ENCODE measurements at places on chromosomes 4 and X.

DNA sequence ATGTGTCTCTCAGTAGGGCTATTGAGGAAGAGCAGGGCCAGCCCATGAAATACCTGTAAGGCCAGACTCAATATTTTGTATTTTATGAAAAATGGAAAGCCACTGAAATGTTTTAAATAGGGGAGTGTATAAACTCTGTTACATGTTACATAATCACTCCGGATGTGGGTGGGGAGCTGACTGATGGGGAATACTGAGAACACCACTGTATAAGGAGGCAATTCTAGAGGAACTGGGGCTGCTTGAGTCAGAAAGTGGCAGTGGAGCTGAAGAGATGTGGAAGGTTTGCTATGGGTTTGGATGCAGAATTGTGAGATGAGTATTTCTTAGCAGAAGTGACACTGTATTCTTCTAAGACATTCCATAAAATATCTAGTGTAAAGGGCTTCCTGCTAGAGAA, 647.8 kb upstream of the LCORL start:
- DNase-seq = no peak

- DNase-seq = no peak
Observed at GRCh38 chr4:4396628-4397440, 9.9 kb downstream of the NSG1 start.

DNA sequence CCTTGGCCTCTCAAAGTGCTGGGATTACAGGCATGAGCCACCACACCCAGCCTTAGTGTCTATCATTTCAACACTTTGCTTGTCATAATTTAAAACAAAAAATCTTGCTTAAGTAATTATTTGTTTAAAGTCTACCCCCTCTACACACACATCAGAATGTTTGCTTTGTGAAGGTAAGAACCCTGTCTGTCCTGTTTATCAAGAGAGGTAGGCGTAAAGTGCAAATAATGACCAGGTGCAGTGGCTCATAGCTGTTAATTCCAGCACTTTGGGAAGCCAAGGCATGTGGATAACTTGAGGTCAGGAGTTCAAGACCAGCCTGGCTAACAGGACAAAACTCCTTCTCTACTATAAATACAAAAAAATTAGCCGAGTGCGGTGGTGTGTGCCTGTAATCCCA, 326.7 kb upstream of the CLNK start:
- no peak for DNase-seq

GRCh38 chr4:52407545-52407944, 251.6 kb downstream of the USP46 start:
- DNase-seq = no peak

GRCh38 chr4:168765322-168765721, 244.7 kb downstream of the CBR4 start:
- DNase-seq = no peak

GRCh38 chrX:15985937-15986336, 131.3 kb upstream of the AP1S2 start:
- DNase-seq = no peak

- DNase-seq = no peak
Observed at GRCh38 chr4:119135721-119136121, at the start of gene MYOZ2. Gene MYOZ2 (plus strand): TSS chr4:119135832. CDS start chr4:119136526, 694 bp downstream.

DNA sequence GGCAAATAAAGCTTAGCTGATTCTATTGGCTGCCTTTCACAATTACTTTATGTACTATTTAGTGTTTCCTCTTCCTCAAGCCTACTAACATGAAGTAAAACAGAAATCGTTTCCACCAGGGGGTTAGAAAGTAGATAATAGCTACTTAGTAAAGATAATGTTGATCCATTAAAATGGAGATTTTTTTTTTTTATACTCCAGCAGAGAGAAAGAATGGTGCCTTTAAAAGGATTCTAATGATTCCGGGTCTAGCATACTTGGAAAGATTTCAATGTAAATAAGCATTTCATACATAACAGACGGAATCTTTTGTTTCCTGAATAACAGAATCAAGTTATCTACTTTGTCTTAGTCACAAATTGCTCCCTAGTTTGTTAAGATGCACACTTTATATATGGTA, 37.1 kb downstream of the GK start:
- no peak for DNase-seq

DNA sequence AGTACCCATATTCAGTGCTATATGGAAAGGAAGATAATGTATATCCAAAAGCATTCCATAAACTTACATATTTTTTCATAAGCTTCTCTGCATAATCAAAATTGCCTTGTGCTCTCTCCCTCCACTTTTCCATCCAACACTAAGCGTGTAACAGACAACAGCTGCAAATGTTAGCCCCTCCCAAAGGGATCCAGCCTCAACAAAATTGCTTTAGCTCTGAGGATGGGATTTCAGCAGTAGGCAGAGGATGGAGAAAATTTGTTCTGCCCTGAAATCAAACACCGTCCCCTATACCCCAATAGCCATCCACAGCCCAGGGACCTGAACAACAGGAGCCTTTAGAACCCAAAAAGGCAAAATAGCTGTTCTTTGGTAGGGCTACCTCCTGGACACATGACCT, 28.8 kb upstream of the FGF13 start:
- no peak for DNase-seq

- DNase-seq = no peak
Observed at GRCh38 chr4:126168484-126168883, 853.7 kb downstream of the FAT4 start.

DNA sequence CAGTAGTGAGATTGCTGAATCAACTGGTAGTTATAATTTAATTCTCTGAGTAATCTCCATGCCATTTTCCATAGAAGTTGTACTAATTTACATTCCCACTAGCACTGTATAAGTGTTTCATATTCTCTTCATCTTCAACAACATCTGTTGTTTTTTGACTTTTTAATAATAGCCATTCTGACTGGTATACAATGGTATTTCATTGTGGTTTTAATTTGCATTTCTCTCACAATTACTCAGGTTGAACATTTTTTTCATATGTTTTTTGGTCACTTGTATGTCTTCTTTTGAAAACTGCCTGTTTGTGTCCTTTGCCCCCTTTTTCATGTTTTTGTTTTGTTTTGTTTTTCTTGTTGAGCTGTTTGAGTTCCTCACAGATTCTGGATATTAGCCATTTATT, 880.2 kb downstream of the RAPGEF2 start:
- no peak for DNase-seq

DNA sequence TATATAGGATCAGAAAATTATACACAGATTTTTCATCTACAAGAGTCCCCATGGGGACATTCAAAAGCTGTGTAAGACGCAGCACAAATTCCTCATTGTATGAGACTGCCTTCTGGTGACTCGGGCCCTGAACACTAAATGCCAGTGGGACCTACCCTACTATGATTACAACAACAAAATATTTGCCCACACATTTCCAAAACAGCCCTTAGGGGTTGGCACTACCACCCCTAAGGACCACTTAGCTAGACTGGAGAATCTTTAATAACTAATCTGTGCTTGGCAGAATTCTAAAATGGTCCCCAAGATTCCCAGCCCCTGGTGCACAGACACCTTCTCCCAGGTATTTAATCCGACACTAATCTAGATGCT, 29.1 kb downstream of the UCHL1 start:
- DNase-seq = no peak

DNA sequence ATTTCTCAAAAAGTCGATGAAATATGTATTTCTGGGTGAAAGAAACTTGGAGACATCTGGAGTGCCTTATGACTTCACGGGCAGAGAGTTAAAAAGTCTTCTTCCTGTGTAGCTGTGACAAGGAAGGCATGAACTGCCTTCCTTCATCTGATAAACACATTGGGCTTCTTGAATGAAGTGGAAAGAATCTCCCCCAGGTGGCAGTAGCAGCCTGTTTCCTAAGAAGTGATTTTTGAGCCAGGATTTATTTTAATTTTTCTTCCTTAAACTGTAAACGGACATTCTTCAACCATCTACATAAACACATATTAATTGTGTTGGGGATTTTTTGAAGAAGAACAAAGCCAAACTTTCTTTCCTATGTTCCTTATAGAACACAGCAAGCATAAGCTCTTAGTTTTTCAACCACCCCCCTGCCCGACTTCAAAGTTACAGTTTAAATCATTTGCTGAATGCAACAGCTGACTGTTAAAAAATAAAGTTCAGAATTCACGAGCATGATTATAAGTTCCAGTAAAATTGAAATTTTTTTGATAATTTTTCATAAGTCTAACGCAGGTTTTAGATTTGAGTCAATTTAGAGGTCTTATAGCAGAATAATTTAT, 980 bp upstream of the GIMD1 start:
- no peak for DNase-seq

- no peak for DNase-seq
Observed at GRCh38 chr4:137749466-137749865, 217.2 kb upstream of the PCDH18 start.

- DNase-seq = no peak
Observed at GRCh38 chr4:18524667-18525066, 503.1 kb upstream of the LCORL start.

- no peak for DNase-seq
Observed at GRCh38 chrX:53133400-53133799, 39.5 kb downstream of the KANTR start.

DNA sequence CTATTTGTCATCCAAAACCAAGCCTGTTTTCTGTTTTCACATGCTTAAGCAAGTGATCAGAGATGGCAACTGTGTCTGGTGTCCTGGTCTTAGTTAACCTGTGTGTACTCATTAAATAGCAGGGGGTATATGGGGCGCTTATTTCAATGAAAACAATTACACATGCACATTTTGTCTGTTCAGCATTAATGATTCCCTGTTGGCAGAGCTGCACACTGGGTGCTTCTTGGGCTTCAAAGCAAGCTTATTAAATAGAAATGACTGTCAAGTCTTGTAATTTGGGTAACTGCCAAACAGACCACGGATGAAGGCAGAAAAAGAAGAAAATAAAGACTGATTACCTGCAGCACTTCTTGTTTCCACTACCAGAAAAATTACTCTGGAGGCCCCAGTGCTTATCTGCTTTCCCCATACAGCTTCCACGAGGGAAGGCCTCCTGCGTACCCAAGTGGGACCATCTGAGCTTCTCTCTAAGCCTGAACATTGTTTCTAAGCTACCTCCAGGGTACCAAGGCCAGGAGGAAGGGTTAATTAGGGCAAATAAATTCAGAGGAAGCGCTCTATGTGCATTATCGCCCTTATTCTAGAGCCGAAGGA, 107.2 kb upstream of the TBL1X start:
- no peak for DNase-seq

DNA sequence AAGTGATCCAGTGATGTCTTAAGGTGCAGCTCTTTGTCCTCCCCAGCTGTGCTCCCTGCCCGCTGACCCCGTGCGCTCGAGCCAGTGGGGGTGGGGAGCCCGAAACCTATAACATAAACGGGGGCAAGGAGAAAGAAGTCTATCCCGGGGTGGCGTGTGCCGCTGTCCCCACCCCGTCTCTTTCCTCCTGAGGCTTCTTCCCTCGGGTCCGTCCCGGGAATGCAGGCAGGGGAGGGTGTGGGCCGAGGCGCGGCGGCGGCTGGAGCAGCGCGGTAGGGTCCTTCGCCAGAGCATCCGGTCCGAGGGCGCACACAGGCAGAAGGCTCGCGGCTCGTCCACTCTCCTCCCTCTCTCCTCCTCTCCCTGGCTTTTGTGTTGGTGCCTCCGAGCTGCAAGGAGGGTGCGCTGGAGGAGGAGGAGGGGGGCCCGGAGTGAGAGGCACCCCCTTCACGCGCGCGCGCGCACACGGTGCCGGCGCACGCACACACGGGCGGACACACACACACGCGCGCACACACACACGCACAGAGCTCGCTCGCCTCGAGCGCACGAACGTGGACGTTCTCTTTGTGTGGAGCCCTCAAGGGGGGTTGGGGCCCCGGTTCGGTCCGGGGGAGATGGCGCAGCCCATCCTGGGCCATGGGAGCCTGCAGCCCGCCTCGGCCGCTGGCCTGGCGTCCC, at the start of gene RAB33A:
TSS of gene RAB33A (plus strand) at position 517 of the 681 bp plus-strand sequence. CDS start at position 618, 101 bp downstream.
- DNase-seq = no peak

DNA sequence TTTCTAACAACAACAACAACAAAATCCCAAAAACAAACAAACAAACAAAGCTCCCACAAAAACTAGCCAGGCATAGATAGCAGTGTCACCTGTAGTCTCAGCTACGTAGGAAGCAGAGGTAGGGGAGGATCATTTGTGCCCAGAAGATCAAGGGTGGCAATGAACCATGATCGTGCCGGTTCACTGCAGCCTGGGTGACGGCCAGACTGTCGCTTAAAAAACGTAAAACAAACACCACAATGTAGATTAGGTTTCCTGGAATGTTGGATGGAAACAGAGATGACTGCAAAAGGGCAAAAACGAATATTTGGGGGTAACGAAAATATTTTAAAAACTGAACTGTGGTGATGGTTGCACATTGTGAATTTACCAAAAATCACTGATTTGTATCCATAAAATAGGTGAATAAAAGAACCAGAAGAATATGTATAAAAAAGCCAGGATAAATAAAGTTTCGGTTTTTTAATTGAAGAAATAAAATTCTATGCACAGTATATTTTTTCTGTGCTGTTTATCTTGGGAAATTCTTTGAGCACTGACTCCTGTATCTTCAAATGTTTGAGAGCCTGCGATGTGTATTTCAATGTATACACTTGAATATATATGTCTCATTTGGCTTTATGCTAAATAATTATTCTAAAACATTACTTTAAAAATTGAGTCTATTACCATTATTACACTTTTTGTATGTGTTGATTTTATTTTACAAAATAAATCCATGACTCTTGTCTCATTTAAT, 1477.0 kb downstream of the PCDH7 start:
- DNase-seq = no peak

- DNase-seq = no peak
Observed at GRCh38 chr4:15695240-15695699, 7.6 kb upstream of the BST1 start.

GRCh38 chr4:54417476-54417875, 188.4 kb downstream of the PDGFRA start:
- DNase-seq = no peak

- no peak for DNase-seq
Observed at GRCh38 chrX:136679531-136679930, 31.6 kb downstream of the CD40LG start.

DNA sequence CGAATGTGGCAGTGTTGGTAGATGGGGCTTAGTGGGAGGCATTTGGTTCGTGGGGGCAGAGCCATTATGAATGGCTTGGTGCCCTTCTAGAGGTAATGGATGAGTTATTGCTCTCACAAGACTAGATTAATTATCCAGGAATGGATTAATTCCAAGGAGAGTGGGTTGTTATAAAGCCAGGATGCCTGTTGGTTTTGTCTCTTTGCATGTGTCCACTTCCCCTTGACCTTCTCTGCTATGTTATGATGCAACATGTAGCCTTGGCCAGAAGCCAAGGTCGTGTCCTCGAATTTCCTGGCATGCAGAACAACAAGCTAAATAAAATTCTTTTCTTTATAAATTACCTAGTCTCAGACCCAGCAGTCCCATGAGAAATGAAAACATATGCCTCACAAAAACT, 111.2 kb upstream of the PLS3 start:
- DNase-seq = no peak

All from NCI-H1048 (cell line).